ENCODE measurements at places on chromosomes 1 and 21. TPM values are rescaled to one million over a fixed set of nuclear protein-coding genes. Genes with fewer than 3 reads are reported as not detected.
A peak's percentile ranks its signal among the peaks of the same experiment; 100 is the strongest.

DNA sequence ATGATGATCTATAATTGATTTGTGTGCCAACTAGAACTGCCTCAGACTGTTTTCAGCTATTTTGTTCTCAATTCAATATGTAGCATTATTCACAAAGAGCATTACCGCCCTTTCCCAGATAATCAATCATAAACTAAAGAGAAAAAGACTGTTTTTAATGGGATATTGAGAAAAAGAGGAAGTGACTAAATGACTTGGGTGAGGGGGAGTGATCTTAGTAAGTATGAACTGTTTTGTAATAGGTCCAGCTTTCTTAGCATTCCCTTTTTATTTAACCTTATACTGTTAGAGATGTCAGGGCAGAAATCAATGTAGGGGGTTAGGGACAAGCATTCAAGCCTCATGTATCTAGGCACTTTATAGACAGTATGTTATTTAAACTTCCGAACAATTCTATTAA, 157.8 kb upstream of the DPYD start:
- DNase-seq: no peak

DNA sequence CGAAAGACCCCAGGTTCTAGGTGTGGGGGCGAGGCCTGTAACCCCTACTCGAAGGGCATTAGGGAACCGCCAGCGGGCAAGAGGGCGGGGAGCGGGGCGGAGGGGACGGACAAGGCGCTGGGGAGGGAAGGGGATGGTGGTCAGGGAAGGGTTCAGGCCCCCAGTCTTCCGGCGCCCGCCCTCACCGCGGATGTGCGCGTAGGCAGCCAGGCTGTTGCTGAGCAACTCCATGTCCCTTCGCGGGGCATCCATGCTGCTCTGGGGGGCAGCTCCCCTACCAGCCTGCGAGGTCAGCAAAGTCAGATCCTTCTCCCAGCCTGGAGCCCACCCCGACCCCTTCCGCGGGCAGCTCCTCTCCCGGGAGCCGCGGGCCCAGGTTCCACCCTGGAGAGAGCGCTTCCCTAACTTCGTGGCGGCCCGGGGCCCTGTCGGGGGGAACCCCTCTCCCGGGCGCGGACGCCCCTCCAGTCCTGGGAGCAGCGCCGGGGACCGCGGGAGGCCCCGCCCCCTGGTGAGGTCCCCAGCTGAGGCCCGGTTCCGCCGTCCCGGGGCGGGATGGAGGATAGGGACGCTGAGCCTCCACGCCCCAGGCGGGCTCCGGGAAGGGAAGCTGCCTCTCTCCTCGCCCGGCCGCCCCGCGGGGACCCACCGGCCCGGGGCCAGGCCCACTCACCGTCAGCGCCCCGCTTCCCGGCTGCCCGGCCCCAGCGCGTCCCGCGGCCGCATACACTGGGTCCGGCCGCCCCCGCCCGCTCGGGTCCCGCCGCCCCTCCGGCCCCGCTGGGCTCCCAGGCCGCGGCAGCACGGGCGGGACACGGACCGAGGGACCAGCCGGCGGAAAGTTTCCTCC, 434 bp downstream of the EVA1B start:
- peak; percentile 64 for DNase-seq

DNA sequence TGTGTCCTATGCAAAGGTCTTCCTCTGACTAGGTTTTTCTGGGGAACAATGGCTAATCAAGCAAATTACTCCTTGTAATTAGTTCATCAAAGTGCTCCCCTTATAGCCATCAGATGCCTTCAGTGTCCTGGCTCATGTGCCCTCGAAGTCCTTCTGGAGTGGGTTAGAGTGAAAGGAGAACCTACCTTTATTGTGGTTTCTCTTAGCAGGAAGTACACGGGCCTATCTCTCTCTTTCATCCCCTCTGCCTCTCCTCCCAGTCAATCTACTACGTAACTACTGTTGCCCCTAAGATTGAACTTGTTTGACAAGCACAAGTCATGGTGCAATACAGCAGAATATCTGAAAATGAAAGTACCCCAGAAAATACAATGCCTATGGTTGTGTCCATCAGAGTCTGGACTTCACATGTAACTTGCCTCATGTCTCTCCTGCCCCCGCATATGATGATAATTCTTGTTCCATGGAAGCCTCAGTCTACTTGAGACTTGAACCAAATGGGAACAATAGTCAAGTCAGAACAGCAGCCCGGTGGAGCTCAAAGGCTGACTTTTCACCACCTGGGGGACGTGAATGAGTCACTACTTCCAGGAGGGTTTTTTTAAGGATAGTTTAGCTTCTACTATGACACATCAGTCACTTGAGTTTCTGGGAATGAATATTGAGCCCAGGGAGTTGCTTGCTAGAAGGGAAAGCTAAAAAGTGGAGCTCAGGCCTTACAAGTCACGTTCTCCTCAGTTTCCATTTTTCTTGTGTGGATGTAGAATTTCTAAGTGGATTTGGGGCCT, 243.6 kb downstream of the TNR start:
- no peak for DNase-seq

The ALPL gene
- 50.3 TPM for total RNA-seq

GRCh38 chr1:42324398-42325013, 10.5 kb downstream of the FOXJ3 start:
- DNase-seq: no peak

- no peak for DNase-seq
Observed at GRCh38 chr1:160163615-160164014, 12.2 kb downstream of the ATP1A4 start.

- DNase-seq: no peak
Observed at GRCh38 chr1:155694167-155694566, 5.3 kb downstream of the DAP3 start.

DNA sequence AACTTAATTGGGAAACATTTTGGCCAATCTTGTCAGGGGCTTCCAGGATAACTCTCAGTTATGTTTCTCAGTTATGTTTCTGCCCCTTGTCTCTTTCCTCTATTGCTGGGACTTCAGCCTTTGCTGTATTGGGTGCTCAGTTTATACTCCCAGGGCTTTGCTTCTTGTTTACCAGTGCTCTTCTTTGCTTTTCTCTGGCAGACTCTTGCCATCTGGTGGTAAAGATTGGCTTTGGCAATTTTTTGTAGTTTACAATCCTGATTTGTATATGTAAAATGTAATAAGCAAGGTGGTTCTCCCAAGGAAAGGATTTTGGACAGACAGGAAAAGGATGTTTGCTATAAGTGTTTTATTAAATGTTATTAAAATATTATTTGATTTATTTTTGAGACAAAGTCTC, 37.9 kb downstream of the FABP3 start:
- no peak for DNase-seq

DNA sequence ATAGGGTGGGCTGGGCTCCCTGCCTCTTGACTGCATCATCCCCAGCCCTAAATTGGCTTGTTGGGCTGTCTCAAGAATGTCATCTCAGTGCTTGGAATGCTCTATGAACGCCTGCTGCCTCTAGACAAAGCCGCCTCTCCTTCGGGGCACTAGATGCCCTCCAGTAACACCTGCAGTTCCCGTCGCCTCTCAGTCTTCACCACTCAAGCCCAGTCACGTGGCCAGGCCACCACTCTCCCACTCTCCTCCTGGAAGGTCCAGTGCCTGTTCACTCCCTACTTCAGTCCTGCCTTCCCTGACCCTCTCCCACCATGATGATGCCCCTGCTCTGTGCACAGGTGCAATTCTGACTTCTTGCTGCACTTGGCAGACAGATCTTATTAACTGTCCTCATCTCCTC, 7.0 kb downstream of the TAS1R2 start:
- DNase-seq: no peak

DNA sequence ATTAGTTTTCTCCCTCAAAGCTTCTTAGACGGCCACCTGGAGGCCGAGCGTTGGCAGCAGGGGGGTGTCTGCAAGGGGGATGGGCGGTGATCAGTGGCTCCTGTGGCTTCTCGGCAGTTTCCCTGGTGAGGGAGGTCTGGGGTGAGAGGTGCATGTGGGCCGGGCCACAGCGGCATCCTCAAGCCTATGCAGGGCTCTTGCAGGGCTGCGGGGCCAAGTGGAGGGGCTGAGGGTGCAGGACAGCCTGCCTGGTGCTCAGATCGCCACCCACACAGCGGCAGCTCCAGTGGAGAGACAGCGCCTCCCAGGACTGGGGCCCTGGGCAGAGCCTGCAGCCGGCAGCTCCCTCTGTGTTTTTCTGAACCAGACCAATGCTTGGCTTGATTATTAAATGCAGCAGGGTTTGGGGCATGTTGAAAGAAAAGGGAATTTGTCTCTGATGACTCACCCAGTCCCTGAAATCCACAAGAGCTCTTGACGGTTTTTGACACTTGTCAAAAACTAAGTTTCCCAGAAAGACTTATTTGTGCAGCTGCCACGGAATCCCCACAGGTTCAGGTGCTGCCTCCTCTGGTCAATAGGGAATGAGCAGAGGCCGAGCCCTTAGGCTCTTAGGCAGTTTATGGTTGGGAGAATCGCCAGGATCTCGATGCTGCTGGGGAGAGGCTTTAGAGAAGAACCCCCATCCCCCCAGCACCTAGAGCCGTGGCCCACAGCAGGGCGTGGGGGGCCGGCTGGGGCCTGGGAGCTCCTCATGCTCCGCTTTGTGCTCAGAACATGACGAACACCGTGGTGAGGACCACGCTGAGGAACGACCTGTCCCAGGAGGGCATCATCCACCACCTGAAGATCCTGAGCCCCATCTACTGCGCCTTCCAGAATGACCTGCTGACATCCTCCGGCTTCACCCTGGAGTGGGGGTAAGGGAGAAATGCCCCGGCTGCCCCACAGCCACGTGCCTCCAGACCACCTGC, 54.7 kb downstream of the UMODL1 start:
- DNase-seq: no peak

DNA sequence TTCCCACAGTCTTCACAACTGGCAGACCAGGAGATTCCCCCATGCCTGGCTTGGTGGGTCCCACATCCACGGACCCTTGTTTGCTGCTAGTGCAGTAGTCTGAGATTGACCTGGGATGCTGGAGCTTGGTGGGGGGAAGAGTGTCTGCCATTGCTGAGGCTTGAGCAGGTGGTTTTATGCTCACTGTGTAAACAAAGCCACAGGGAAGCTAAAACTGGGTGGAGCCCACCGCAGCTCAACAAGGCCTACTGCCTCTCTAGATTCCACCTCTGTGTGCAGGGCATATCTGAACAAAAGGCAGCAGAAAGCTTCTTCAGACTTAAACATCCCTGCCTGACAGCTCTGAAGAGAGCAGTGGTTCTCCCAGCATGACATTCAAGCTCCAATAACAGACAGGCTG, 177.3 kb upstream of the ETV3 start:
- no peak for DNase-seq

The FAM3B gene
- total RNA-seq: not detected

The NPHS2 gene
- not detected for total RNA-seq

- no peak for DNase-seq
Observed at GRCh38 chr1:210681158-210681557, 352.5 kb downstream of the HHAT start.

The CAPN8 gene
- total RNA-seq: not detected

GRCh38 chr1:38258085-38258627, 211.6 kb upstream of the POU3F1 start:
- DNase-seq: no peak

DNA sequence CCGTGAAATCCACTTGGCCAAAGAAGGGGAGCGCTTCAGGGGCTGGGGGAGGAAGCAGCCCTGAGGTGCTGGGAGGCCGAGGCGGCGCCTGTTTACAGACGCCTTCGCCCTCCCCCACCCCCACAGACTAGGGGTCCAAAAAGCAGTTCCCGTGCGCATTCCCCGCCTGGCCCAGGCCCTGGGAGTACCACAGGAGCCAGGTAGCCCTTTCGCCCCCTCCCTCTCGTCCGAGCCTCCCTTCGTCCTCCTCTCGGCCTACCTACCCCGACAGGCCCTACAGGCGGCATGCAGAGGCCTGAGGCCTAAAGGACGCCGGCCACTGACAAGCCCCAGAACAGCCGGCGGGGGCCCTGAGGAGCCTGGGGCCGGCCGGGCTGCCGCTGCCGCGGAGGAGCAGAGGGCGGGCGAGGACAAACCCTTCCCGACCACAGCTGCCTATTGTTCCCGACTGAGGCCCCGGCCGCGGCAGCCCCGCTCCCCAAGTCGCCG, 522 bp downstream of the RC3H1 start:
- DNase-seq: no peak

The PTGER3 gene
- total RNA-seq: 4.6 TPM

DNA sequence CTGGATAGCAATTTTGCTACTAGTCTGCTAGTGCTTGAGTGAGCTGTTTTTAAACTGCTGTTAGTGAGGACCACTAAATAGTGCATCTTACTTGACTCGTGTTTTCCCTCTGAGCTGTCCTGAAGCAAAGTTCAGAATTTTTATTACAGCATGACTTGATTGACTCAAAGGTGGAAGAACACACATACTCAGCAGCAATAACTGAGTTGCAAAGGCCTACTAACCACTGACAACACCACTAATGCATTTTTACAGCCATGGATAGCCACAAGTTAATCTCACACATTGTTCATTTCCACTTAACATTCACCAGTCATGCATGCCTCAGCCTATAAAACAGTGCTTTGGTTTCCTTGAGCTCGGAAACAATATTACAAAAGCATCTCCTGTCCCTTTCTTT, 148.7 kb downstream of the RUNX1 start:
- DNase-seq: no peak

The SGIP1 gene
- 6.2 TPM for total RNA-seq

GRCh38 chr1:23563003-23563402, 3.7 kb upstream of the ID3 start:
- no peak for DNase-seq

- DNase-seq: no peak
Observed at GRCh38 chr1:73040811-73041210, 758.5 kb upstream of the NEGR1 start.

DNA sequence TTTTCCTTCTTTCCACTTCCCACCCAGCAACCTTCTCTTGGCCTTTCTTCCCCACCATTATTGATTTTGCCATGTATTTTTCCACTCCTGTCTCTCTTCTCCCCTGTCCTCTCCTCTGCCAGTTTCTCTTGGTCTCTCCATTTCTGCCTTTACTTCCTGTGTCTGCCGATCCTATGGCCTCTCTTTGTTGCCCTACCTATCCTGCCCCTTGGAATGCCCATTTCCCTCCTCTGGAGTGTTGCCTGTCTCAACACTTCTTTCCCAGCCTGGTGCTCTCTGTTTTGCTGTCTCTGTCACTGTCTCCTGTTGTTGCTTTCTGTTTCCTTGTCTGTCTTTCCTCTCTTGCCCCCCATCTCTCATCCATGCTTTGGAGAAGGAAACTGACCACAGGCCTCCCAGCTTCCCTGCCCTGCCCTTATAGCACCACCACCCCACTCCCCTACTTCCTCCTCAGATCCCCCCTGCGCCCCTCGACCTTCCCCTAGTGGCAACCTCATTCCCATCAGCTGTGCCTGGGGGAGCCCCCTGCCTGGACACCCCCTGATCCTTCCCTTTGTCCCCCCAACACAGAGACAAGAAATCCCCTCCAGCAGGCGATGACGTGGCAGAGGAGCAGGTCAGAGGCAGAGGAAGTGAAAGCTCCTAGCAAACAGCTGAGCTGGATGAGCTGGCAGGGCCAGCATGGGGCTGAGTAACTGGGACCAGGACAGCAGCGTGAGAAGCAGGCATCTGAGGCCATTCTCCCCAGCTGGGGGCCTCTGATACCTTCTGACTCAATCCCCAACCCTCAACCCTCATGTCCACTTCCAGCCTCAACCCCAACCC, 6.6 kb upstream of the ETV3L start:
- DNase-seq: peak; percentile 65

GRCh38 chr1:8184301-8184700, 133.6 kb upstream of the SLC45A1 start:
- DNase-seq: no peak

Measured in right atrium auricular region (tissue), 2 donors.